ENCODE measurements at places on chromosomes 1 and 21. TPM values are rescaled to one million over a fixed set of nuclear protein-coding genes. Genes with fewer than 3 reads are reported as not detected.

Gene CACNA1S
- total RNA-seq: not detected

Gene TMEM82
- total RNA-seq: not detected

Gene BEST4
- 0.62 TPM for total RNA-seq

Gene ADIPOR1
- total RNA-seq: 45.0 TPM

Gene MXRA8
- 0.07 TPM for total RNA-seq

DNA sequence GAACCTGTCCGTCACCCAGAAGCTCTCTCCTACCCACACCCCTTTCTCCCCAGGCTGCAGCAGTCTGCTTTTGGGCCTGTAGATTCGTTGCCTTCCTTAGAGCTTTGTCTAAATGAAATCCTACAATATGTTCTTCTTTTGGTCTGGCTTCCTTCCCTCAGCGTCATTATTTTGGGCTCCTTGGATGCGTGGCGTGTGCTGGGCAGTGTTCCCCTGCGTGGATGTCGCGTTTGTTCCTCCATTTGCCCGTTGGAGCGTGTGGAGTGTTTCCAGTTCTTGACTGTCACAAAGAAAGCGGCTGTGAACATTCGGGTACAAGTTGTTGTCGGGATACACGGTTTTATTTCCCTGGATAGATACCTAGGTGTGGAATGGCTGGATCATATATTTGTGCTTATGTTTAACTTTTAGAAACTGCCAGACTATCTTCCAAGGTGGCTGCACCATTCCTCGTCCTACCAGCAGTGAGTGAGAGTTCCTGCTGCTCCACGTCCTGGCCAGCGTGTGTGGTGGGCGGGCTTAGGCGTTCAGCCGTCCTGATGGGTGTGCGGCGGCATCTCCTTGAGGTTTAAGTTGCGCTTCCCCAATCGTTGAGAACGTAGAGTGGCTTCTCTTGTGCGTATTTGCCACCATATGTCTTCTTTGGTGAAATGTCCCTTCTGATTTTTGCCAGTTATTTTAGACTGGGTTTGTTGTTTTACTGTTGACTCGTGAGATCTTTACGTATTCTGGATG, 31.7 kb downstream of the SKI start:
- H3K4me1 ChIP-seq: peaks cover 61% of the 10 kb centered on the region
- peak overlapping the region; percentile 3 for H3K27ac ChIP-seq
- no peak overlapping the region for H3K4me3 ChIP-seq
- H3K27me3 ChIP-seq: no peaks in the 10 kb centered on the region

DNA sequence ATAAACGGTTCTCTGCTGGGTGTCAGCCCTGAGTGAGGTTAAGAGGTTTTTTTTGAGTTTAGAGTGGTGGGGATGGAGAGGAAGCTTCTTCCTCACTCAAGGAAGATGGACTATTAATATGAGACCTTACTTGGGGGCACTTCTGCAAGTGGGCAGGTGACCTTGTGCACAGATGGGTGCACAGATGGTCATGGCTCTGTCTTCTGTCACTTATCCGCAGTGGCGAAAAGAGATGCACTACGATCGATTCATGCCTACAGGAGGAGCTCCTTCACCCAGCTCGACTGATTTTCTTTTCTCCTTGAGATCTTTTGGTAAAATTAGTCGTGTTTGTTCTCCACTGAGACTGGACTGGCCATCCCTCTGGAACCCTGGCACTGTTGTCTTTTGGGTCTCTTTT, 22.9 kb upstream of the CYYR1 start:
- H3K27ac ChIP-seq: no peak overlapping the region
- no peaks in the 10 kb centered on the region for H3K4me1 ChIP-seq

DNA sequence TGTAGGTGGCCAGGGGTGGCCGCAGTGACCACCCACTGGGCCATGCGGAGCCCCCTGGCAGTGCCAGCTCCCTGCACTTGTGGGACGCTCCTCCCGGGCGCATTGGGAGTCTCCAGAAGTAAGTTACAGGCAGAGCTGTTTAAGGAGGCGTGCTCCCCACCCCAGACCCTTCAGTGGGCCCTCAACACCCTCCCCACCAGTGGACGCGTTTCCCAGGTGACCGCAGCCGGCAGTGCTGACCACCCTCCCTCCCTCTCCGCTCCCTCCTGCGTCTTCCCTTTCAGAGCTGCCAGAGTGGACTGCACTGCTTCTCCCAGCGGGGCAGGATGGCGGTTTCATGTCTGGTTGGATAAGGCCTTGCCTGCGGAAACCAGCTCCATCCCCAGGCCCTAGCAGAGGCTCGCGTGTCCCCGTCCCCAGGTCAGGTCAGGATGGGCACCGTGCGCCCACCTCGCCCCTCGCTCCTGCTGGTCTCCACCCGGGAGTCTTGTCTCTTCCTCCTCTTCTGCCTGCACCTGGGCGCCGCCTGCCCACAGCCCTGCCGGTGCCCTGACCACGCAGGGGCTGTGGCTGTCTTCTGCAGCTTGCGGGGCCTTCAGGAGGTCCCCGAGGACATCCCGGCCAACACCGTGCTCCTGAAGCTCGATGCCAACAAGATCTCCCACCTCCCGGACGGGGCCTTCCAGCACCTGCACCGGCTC, 1.1 kb downstream of the LRRC3 start:
- no peak for DNase-seq
- H3K36me3 ChIP-seq: no peaks in the 10 kb centered on the region
- H3K27me3 ChIP-seq: no peaks in the 10 kb centered on the region
- H3K4me1 ChIP-seq: peaks cover 2% of the 10 kb centered on the region

DNA sequence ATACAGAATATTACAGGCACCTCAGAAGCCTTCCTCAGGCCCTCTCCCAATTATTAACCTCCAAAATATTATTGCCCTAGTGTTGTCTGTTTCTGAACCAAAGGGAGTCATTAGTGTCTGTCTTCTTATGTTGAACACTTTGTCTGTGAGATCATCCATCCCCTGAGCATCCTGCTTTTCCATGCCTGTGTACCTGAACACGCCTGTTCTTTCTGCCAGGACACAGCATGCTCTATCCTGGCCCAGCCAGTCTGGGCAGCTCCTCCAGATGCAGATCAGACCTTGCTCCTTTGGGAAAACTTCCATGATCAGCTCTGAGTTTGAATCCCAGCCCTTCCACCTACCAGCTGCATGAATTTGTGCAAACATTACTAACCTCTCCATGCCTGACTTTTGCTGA, 11.0 kb upstream of the CDC42 start:
- DNase-seq: no peak
- no peaks in the 10 kb centered on the region for H3K27me3 ChIP-seq
- peak overlapping the region; percentile 57 for H3K27ac ChIP-seq

- H3K27ac ChIP-seq: no peak overlapping the region
- no peaks in the 10 kb centered on the region for H3K27me3 ChIP-seq
- no peaks in the 10 kb centered on the region for H3K4me1 ChIP-seq
Measured at GRCh38 chr1:21725748-21726392, 56.7 kb upstream of the RAP1GAP start.

GRCh38 chr1:31199236-31199790, 40.4 kb downstream of the NKAIN1 start:
- DNase-seq: no peak
- H3K4me1 ChIP-seq: no peaks in the 10 kb centered on the region

DNA sequence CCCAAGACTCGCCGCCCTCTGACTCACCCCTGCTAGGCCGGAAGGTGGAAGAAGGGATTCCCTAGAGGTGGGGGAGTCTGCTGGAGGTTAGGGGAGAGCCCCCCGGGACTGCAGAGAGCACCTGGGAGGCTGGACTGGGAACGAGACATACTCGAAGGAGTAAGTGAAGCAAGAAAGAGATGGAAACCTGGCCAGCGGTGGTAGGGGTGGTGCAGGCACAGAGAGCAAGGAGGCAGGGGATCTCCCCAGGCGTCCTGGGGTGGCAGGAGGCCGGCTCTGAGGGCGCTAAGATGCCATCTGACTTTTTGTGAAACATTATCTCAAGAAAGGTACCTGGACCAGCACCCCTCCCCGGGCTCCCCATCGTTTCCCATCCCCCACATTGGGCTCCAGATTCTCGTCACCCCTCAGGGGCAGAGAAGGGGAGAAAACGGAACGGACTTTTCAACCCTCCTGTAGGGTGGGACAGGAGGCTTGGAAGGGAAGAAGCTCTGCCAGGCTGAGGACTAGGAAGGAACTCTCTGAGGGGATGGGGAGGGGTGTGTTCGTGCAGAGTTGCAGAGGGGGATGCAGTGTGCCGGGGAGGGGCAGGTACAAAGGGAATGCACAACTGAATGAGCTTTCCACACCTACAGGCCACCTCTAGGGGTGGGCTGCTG, 708 bp downstream of the CHRNB2 start:
- H3K4me3 ChIP-seq: no peak overlapping the region
- peaks cover 3% of the 10 kb centered on the region for H3K4me1 ChIP-seq
- DNase-seq: no peak
- no peak overlapping the region for H3K27ac ChIP-seq

DNA sequence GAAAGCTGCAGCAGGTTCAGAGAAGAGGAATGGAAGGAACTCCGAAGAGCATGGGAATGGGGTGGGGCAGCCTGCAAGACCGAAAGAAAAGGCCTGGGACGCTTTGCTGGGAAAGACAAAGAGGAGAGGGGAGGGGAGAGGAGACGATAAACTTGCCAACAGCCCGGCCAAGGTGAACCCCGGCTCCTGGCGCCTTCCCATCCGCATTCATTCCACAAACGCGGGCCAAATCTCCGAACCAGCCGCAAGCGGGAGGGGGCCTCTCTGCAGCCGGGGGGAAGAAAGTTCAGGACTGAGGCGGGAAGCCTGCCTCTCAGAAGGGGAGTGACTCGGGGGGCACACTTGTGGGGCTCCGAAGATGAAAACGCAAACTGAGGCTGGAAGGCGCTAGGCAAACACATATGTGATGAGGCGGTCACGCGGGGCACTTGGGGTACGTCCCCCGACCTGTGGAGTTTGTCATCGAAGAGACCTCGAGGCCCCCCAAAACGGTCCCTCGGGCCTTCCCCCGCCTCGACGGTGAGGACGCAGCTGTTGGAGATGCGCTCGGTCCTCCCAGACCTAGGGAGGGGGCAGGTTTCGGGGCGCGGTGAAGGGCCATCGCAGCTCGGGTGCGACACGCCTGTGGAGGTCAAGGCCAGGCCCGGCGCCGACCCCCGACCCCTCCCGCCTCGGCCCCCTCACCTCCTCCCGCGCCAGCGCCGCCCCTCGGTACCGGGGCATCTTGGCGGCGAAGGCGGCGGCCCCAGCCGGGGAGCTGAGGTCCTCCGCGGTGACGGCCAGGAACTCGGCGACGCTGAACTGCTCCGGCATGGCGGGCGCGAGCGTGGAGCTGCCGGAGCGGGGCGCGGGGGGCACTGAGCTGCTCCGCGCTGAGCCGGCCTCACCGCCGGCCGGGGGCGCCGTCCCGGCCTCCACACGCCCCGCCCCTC, at the start of gene ASAP3:
TSS of gene ASAP3 (minus strand) at position 859 of the 932 bp plus-strand sequence. CDS start at position 813, 46 bp downstream.
- H3K27ac ChIP-seq: peak within 1 kb of the TSS; percentile 75
- peak within 1 kb of the TSS; percentile 91 for H3K4me3 ChIP-seq
- peaks cover 4% of the 10 kb centered on the region for H3K27me3 ChIP-seq
- DNase-seq: no peak
- peaks cover 33% of the 10 kb centered on the region for H3K4me1 ChIP-seq
- peaks cover 1% of the 10 kb centered on the region for H3K36me3 ChIP-seq

DNA sequence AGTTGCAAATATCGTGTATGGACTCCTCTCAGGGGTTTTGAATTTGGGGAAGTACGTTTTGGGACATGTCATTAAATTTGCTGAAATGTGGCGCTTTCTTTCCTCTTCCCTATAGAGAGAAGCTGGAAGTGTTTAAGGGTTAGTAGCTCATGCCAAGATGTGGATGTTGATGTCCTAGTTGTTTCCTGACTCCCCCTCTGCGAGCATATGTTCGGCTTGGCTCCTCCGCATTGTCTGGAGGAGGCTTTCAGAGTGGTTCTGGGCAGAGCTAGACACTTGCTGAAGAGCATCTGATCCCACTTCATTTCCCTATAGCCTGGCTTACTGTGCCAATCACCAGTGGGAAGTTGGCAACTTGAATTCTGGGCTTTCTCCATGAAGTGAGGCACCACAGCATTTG, 347.4 kb upstream of the B3GALT2 start:
- no peak overlapping the region for H3K27ac ChIP-seq
- H3K27me3 ChIP-seq: no peaks in the 10 kb centered on the region
- no peak for DNase-seq
- no peak overlapping the region for H3K4me3 ChIP-seq

- no peak overlapping the region for H3K27ac ChIP-seq
- peaks cover 7% of the 10 kb centered on the region for H3K4me1 ChIP-seq
- peaks cover 15% of the 10 kb centered on the region for H3K36me3 ChIP-seq
- no peak for DNase-seq
Measured at GRCh38 chr1:35319988-35320713, 51.6 kb downstream of the ZMYM4 start.

DNA sequence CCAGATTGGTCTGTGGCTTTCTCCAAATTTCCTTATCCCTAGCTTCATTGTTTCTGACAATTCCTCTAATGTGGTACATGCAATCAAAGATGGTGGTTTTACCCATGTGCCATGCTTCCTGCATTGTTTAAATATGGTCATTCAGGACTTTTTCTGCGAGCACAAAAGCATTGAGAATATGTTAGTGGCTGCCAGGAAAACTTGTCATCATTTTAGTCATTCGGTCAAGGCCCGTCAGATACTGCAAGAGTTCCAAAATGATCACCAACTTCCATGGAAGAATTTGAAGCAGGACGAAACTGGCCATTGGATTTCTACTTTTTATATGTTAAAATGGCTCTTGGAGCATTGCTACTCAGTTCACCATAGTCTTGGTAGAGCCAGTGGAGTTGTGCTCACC, 3.7 kb downstream of the ZBED6 start:
- no peak overlapping the region for H3K27ac ChIP-seq
- H3K27me3 ChIP-seq: no peaks in the 10 kb centered on the region
- DNase-seq: no peak
- H3K4me3 ChIP-seq: no peak overlapping the region

DNA sequence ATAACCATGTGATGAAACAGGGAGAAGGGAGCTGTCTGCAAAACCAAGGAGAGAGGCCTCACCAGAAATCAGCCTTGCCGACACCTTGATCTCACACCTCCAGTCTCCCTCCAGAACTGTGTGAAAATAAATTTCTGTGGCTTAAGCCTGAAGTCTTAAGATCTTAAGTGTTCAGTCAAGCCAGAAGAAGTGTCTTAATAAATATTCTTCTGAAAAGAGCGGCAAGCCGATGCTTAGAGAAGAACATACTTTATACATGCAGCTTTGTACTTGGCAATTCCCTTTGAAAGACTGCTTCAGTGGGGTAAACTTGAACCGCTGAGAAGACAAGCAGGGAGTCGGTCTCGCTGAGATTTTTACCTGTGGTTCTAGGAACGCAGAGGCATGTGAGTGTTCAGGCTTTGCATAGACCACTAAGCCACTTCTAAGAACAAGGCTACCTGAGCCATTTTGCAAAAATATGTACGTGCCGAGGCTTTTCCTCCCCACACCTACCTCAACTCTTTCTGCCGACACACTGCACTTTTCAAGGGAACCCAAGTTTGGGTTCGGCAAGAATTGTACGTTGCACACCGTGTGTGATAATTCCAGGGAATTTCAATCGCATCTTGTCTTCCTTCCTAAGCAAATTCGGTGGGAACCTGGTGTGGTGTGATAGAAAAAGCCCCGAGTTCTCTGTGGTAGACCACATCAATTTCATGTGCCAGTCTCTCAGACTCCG, 3.4 kb downstream of the RUNX1 start:
- H3K27ac ChIP-seq: peak overlapping the region; percentile 97
- no peak for DNase-seq
- peaks cover 98% of the 10 kb centered on the region for H3K4me1 ChIP-seq
- H3K27me3 ChIP-seq: no peaks in the 10 kb centered on the region
